ENCODE measurements at places on chromosomes 7 and 10. TPM values are rescaled to one million over a fixed set of nuclear protein-coding genes. Genes with fewer than 3 reads are reported as not detected.

- DNase-seq, result no peak
Measured at GRCh38 chr10:629186-629998, 60.1 kb downstream of the DIP2C start.

GRCh38 chr7:26397796-26398426 lies 106.2 kb downstream of the SNX10 start:
- no peak for DNase-seq

DNA sequence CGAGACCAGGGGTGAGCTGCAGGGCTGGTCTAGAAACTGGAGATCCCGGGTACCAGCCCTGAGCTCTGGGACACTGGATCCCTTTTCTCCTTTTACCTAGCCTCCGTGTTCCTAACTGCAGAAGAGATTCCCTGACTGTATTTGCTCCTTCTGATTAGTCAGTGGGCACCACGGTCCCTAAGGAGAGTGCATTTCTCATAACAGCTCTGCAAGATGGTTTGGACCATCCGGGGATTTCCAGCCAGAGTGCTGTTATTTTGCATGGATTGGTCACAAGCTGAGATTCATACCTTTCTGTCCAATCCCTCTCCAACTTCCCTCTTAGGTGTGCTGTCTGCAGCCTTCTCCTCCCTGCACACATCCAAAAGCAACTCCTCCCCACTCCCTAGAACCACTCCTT lies 122.6 kb downstream of the MYL10 start:
- DNase-seq, result no peak

DNA sequence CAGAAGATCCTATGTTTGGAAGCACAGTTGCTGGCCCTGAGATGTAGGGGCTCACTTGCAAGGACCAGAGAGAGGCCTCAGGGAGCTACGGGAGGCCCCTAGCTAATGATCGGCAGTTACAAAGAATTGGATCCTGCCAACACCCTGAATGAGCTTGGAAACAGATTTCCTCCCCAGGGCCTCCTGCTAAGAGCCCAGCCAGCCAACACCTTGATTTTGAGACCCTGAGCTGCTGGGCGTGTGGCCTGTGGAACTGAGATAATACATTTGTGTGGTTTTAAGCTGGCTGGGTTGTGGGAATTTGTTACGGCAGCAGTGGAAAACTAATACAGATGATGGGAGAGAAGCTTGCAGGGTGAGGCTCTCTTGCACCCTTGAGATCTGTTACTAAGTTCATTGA lies 3.9 kb downstream of the DOCK1 start:
- DNase-seq, result no peak

GRCh38 chr7:110960811-110961210 lies 130.1 kb upstream of the LRRN3 start:
- no peak for DNase-seq

GRCh38 chr7:115328018-115328417 lies 406.1 kb downstream of the MDFIC start:
- no peak for DNase-seq

DNA sequence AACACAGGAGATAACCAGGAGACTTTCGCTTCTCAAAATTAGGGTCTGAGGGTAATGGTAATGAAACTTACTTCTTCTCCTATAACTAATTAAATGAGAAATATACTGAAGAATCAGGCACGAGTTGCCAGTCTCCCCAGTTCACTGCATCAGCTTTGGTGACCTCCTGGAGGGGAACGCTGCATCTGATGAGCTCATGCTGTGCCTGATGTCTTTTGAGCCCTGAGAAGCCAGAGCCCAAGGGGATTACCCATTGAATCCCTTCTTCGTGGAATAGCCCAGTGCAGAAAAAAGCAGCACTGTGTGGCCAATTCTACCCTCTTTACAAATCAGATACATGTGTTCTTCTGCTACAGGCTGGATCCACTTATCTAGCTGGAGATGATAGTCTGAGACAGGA lies 45.1 kb downstream of the CYP2C9 start:
- no peak for DNase-seq

DNA sequence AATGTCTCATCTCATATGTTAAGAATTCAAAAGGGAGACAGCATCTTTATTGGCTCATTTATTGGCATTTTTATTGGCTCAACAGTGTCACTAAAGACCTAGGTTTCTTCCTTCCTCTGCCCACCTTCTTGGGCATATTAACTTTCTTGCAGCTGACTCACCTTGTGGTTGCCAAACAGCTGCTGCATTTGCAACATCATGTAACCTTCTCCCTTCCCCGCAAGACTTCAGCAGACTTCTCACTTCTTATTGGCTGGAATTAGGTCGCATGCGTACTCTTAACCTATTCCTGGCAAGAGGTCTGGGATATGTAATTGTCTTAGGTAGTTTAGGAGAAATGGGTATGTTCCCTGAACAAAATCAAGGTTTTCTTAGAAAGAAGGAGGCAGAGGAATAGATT lies 263.2 kb downstream of the POU6F2 start:
- no peak for DNase-seq

DNA sequence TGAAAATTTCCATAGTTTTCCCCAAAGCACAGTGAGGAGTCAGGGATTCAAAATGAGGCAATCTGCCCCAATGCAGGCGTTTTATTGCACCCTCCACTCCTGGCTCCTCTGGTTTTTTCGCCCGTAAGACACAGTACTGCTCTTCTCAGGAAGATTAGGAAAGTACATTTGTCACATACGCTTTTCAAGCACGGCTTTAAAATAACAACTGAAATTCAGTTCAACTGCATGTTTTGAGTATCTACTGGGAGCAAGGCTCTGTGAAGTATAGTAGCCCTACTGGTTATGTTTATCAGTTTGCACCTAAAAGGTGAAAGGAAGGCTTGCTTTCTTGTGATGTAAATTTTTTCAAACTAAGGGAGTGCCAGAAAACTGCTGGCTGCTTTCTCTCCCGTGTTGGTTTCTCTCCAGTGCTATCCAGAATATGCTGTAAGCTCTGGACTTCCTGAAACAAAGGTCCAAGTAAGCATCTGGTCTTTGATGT lies 1.9 kb upstream of the SGMS1 start:
- peak; percentile 56 for DNase-seq

- no peak for DNase-seq
Measured at GRCh38 chr7:108382932-108383331, 73.3 kb downstream of the NRCAM start.

- no peak for DNase-seq
Measured at GRCh38 chr10:21057989-21058388, 160.9 kb upstream of the NEBL start.

DNA sequence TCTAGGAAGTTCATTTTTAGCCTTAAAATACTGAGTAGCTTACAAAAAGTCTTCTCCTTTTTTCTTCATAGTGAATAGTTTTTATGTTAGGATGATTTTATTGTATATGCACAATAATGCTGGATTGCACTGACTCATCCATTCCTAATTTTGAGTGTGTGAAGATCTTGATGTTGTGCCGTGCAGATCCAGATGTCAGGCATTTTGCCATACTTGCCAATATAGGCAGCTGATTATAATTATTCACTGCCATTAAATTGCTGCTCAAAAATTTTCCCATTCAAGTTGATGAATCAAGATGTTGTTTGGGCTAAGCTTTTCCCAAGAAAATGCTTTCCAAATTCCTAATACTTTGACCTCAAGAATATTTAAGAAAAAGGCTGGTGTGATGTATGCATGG lies 218.3 kb downstream of the AHR start:
- no peak for DNase-seq

- no peak for DNase-seq
Measured at GRCh38 chr10:13489035-13489599, 39.7 kb downstream of the BEND7 start.

DNA sequence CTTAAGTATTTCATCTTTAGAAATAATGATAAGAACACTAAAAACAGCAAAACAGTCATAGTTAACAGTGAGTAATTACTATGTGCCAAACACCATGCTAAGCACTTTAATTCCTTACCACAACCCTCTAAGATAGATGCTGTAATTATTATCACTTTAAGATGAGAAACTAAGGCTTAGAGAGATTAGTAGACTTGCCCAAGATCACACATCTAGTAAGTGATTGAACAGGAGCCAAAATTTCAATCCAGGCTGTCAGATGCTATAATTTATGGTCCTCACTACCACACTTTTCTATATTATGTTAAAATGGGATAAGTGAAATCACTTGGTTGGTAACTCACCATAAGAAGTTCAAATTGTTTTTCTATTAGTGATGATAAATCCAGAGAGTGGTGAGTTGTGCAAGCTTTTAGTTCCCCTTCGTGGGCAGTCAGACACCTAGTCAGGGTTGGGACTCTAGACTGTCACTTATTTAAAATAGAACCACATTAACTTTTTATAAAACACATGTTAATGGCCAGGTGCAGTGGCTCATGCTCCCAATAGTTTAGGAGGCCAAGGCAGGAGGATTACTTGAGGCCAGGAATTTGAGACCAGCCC lies 85.9 kb upstream of the GATA3 start:
- DNase-seq, result no peak

- DNase-seq, result no peak
Measured at GRCh38 chr10:70459061-70459773, 17.7 kb upstream of the NODAL start.

DNA sequence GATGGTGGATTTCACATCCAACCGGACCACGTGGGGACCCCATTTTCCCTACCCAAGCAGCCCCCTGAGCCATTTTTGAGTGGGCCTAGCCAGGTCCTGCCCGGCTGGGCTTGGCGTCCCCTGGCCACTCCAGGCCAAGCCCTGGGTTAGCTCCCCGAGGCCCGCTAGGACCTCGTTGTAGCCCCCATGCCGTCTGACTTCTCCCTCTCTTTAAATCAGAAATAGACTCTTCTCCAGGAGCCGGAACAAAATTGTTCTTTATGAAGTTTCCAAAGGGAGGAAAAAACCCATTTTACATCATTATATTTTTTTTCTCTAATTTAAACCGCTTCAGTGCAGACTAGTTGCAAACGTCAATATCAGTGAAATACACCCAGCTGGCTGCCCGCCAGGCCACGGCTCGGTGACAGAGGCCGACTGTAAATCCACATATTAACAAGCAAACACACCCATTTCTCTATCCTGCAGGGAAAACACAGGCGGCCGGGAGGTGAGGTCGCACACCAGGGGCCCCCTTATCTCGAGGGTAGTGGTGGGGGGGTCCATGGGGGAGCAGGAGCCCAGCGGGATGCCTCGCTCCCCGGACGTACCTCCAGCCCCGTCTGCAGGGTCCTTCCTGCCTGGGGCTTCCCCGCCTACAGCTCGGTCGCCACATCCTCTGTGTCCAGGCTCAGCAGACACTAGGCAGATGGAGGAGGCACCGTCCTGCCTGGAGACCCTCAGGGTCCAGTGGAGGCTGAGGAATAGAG lies 72.7 kb downstream of the ELFN1 start:
- peak; percentile 50 for DNase-seq

GRCh38 chr10:78737883-78738856 lies 330.6 kb upstream of the ZMIZ1 start:
- no peak for DNase-seq

ZPBP gene
- not detected for total RNA-seq

UNCX gene
- total RNA-seq, result not detected

ST8SIA6 gene
- 4.3 TPM for total RNA-seq

MAD1L1 gene
- 23.8 TPM for total RNA-seq

MKI67 gene
- total RNA-seq, result 10.6 TPM

CFAP58 gene
- 0.48 TPM for total RNA-seq

Measured in umbilical cord (tissue), 2 donors.